SHP77 treated with DMSO at 0.1 percent for 48 hours (cell line): ENCODE measurements at places on chromosomes 11 and 22.

GRCh38 chr11:29159552-29160465, 857.0 kb downstream of the KCNA4 start:
- DNase-seq = no peak

- DNase-seq = no peak
Observed at GRCh38 chr11:11346303-11346702, 6.7 kb downstream of the CSNK2A3 start.

DNA sequence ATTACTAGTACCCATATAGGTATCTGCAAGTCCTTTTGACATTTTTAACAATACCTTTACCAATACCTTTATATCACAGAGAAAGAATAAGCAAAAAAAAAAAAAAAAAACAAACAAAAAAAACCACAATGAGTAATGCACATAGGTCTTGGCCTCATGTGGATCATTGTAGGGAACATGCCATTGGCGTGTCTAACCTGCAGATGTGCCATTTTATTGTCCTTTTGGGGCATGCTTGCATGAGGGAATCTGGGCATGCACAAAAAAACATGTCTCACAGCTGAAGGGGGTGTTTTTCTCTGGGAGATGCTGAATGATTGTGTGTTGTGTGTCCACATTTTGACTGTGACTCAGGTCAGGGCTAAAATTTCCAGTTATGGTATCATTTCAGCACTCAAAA, 361.6 kb downstream of the GUCY1A2 start:
- DNase-seq = no peak

- no peak for DNase-seq
Observed at GRCh38 chr11:102318469-102318868, 1.2 kb downstream of the BIRC3 start.

GRCh38 chr11:130448416-130449309, at the start of gene ADAMTS15:
TSS of gene ADAMTS15 (plus strand) at chr11:130448645. CDS start at chr11:130448974, 329 bp downstream.
- DNase-seq = peak; percentile 53

DNA sequence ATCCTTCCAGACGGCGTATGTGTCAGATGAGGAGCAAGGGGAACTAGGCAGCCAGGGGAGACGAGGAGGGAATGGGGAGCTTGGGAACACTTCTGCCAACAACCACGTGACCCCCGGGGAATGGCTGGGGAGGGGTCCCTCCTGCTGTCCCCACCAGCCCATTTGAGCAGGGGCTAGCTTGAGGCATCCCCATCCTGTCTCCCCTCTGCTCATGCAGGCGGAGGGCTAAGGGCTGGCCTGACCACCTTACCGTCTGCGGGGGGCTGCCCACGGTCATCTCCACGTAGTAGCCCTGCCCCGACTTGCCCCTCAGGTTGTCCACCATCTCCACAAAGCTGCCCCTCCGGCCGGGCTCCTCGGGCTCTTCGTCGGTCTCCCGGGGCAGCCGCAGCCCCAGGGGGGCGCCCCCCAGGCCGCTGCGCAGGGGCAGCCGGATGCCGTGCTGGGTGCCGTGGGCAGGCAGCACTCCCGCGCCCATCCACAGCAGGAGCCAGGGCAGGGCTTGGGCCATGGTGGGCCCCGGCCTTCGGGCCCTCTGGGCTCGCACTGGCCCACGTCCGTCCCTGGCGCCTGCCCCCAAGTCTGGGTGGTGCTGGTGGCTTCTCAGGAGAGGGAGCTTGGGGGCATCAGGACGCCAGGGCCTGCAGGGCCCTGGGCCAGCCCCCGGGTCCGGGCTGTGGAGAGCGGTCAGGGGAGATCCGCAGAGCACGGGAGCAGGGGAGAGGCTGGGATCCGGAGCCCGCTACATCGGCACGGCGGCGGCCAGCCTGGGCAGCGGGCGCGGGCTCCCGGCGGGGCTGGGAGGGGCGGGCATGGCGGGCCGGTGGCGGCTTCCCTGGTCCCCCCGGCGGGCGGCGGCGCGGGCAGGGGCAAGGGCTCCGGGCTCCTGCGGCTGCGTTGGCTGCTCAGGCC, 515 bp downstream of the BACE1 start:
- DNase-seq = no peak

DNA sequence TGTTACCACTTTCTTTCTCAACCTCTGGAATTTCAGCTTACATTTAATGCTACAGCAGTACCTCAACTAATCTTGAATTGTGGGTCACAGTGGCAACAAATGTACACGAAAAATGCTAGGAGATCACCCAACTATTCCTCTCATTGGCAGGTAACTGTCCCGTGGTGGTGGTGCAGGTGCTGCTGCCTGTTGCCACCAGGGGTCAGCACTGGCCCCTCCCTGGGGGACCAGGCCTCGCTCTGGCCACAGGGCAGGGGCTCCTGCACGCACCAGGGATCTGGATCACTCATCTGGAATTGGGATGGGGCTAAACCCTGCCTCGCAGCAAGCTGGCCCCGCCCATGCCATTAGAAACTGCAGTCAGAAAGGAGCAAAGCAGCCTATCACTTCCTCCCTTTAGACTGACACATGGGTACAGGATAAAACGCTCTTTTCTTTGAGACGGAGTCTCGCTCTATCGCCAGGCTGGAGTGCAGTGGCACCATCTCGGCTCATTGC, 6.9 kb upstream of the POLDIP3 start:
- peak; percentile 13 for DNase-seq

DNA sequence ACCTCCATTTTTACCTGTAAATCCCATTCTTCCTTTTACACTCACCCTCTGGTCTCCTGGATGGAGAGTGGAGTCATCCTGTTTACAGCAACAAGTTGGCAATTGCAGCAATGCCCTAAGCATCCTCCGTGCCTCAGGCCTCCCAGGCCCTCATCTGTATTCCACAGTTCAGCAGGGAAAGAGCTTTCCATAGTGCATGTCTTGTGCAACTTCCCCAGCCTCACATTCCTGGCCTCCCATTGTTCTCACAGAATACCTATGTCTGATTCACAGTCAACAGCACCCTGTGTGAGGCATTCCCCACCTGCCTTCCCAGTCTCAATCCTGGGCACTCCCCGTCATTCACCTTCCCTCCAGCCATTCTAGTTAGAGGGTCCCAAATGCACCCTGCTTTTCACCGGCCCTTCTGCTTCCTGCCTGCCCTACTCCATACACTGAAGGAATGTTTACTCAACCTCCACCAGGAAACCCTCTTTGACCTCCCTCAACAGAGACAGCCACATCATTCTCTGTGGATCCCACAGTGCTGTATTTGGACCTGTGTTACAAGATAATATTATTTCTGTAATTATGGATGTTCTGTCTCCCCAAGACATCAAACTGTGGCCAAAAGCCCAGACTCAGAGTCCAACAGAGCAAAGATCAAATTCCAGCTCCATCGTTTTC, 405.7 kb downstream of the BUD13 start:
- no peak for DNase-seq

DNA sequence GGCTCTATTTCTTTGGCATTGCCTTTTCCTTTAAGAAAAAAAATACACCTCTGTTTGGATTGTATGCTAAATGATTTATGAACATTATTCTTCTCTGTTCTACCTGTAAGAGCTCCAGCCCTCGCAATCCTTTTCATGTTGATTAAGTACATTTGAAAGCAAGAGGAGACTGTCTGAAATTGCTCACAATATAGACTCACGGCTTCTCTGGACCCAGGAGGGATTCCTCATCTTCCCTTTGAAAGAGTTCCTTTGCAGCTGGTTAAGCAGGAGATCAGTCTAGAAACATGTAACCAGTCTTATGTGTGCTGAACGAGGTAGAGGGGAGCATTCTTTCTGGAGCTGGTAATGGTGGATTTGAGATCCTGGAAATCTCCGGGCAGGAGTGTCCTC, 47.4 kb downstream of the PKNOX2 start:
- no peak for DNase-seq

GRCh38 chr11:117572129-117572528, 224.9 kb downstream of the DSCAML1 start:
- DNase-seq = no peak

DNA sequence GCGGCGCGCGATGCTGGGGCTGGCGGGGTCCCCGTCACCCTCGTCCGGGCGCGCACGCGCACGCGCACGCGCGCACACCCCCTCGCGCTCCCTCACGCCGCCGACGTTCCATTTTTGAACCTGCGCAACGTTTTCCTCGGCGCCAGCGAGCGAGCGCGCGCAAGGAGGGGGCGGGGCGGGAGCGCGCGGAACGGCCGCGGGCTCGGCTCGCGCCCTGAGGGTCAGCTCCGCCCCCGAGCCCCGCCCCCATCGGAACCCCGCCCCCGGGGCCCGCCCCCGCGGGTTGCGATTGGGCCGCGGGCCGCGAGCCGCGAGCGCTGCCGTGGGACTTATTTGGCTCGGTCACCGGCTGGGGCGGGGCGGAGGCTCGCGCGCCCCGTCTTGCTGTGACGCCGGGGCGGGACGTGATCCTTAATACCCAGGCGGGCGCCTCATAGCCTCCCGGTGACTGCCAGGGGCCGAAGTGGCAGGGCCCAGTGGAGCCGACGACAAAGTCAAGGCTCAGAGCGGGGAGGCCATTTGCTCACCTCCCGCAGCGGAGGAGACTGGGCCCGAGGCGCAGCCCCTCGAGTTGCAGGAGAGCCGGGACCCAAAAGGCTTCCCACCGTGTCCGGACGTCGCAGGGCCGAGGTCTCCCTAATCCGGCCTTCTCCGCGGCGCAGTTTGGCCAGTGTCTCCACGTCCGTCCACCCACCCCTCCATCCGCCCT, at the start of gene CBX7:
CBX7 (minus strand) TSS at position 170 of the 709 bp plus-strand sequence. CDS start 236 bp downstream, outside the sequence.
- DNase-seq = peak; percentile 37

DNA sequence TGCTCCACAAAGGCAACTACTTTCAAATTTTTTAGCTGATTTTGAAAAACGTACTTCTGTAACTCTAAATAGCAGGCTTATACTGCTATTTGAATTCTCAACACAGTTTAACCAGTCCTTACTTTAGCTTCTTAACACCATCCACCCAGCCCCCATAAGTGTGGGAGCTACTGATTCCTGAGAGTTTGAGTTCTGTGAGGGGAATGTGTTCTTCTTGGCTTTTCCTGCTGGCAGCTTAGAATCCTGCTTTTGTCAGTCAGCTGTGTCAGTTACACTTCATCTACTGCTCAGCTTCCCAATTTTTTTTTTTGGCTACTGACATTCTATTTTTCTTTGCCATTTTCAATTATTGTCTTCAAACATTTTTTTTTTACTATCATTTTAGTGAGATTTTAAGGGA, 440.4 kb downstream of the INSC start:
- no peak for DNase-seq

DNA sequence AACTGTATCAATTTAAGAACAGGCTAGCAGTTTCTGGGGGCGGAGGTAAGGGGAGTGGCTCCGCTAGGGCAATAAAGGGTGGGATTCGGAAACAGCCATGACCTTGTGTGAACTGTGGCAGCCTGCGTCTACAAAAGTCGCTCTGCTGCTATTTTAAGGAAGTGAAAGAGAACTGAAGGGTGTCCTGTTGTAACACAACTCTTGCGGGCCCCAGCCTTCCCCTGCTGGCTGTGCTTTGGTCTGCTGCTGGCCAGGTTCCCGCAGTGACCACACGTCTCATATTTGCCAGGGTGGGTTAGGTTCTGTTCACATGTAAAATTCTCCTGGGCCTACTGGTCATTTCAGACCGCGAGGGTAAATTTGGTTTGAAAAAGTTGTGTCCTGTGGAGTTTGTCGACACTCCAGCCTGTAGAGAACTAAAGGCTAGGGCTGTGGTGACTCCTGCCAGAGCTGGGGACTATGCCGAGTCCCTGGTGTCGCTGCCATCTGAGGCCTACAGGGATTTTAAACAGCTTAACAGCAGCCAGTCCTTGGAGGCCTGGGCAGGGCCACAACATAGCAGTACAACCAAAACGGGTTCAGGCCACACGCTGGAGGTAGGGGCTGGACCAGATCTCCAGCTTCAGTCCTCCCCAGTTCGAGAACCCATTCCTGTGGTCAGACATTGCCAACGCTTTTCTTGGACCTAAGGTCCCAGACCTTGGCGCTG, 1.1 kb upstream of the PPFIBP2 start:
- DNase-seq = no peak

GRCh38 chr22:46881373-46882118, 119.1 kb downstream of the TBC1D22A start:
- DNase-seq = no peak

- DNase-seq = no peak
Observed at GRCh38 chr11:113697756-113698407, 8.2 kb downstream of the TMPRSS5 start.

DNA sequence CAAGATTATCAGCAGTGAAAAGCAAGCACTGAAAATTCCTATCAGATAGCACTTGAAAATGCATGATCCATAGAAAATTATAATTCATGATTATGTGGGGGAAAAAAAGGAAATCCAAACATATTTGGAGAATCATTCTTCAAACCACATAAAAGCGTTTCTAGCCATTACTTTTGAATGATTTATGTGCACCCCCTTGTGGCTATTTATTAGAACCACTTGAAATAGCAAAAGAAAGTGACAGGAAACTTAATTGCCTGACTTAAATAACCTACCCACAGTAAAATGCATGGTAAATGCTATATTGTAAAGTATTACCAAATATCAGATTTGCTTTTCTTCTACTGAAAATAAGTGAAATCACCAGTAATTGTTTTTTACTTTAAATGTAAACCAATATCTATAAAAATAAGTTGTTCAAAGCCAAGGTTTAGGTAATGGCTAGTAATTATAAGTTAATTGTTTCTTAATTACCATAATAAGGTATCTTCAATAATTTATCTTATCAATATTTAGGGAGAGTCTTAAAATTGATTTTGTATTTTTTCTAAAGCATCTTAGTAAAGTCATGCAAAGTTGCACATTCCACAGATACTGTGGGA, 168.5 kb downstream of the ARHGAP42 start:
- peak; percentile 51 for DNase-seq

GRCh38 chr22:36144886-36145541, 15.5 kb downstream of the APOL3 start:
- DNase-seq = no peak

- no peak for DNase-seq
Observed at GRCh38 chr11:11589437-11589836, 32.4 kb downstream of the GALNT18 start.

GRCh38 chr22:43743131-43743530, 69.0 kb downstream of the EFCAB6 start:
- no peak for DNase-seq

GRCh38 chr11:111301842-111302118, 3.4 kb downstream of the POU2AF3 start:
- peak; percentile 54 for DNase-seq

GRCh38 chr22:37267661-37268413, 14.5 kb upstream of the CYTH4 start:
- DNase-seq = no peak

DNA sequence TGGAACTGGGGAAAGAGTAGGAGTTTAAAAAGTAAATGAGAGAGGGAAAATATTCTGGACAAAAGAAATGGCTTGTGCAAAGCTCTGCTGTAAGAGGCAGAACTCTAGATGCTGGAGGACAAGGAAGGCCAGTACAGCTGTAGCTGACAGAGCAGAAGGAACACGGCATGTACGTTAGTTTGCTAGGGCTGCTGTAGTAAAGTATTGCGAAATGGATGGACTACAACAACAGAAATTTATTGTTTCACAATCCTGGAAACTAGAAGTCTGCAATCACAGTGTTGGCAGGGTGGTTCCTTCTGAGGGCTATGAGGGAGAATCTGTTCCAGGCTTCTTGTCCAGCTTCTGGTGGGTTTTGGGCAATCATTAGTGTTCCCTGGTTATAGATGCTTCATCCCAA, 454.4 kb downstream of the NTM start:
- no peak for DNase-seq
